Activated naive CD8-positive, alpha-beta T cell treated with anti-CD3 and anti-CD28 coated beads, Interleukin-2, amount 10 ng/mL, durations not matched to agents 7 days and 5 days (primary cell): ENCODE measurements at places on chromosomes 7 and 10. TPM values are rescaled to one million over a fixed set of nuclear protein-coding genes. Genes with fewer than 3 reads are reported as not detected.
A peak's percentile ranks its signal among the peaks of the same experiment; 100 is the strongest.

DNA sequence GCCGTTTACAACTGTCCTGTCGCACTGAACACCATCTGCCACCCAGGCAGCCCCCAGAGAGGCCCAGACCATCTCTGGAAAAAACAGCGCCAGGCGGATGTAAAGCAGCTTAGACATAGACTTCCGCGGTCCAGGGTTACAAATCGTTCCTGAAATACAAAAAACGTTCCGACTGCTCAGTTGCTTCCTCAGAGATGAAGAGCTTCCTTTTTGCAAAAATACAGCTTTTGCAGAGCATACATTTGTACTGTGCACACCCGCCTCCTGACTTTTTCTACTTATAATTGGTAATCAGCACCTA is 11.4 kb downstream of the DAGLB start:
- peak; percentile 52 for DNase-seq

DNA sequence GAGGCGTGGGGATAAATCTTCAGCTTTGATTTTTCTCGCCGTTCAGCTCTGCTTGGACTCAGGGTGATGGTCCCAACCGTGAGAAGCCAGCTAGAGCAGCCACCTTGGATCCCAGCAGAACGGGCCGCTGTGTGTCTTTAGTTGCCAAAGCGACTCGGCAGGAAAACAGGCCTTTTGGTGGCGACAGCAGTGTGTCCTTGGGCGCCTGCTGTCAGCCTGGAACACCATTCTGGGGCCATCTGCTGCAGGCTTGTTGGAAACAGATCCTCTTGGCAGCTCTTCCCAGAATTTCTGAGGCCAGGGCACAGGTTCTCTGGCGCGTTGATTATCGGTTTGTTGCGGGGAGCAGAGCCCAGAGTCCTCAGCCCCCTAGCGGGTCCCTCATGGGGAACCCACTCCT is 97.6 kb downstream of the CUX1 start:
- DNase-seq, result no peak

The CTTNBP2 gene
- not detected for total RNA-seq

The KMT2E gene
- total RNA-seq, result 145 TPM

DNA sequence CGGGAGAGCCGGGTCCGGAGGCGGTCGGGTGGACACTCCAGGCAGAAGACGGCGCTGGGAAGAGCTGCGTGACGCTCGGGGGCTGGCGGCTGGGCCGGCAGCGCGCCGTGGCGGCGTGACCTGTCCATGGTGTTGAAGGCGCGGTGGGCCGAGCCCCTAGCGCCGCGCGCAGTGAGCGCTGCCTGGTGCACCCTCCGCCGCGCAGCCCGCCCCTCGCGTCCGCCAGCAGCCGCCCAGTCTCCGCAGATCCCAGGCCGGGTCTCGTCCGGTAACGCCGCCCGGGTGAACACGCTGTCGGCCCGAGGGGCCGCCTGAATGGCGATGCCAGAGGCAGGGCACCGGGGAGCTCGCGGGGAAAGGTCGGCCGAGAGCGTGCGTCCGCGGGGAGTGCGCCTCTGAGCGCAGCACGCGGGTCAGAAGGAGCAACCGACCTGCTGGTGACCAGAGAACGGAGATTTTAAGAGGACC is 657 bp upstream of the TMEM178B start:
- no peak for DNase-seq

- no peak for DNase-seq
Observed at GRCh38 chr10:116311016-116311415, 13.2 kb upstream of the CCDC172 start.

DNA sequence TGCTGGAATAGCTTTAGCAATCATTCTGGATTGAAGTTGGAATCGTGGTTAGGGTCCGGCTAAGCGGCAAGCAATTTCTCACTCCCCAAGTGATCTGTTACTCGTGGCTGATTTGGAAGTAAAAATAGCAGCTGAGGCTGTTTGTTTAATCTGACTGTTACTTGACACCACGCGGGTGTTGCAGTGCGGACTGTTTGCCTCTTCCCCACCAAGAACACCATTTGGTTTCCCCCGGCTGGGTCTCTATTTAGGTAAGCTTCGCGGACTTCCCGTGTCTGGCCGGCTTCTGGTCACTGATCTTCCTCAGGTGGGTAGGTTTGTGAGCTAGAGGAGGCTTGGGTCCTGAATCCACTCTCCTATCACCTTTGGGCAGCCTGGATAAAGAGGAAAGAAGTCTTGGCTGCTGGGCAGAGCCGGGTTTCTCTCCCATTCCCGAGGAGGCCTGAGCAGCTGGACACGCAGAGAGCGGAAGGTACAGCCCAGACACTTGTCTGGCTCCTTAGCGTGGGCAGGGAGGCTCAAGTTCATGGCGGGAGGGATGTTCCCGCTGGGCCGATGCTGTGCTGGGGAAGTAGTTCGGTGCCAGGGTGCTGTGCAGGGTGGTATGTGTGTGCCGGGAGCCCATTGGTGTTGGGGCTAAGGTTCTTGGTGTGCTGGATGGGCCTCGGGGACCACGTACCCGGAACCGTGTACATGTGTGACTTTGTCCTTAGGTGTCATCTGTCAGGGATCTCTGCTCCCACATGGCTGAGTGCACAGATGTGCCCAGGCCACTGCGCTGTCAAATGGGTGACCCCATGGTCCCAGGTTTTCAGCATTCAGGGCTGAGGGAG is at the start of gene C10orf71:
Gene C10orf71 (plus strand): TSS at position 188 of the 833 bp plus-strand sequence. CDS start 23,376 bp downstream, outside the sequence.
- no peak for DNase-seq

DNA sequence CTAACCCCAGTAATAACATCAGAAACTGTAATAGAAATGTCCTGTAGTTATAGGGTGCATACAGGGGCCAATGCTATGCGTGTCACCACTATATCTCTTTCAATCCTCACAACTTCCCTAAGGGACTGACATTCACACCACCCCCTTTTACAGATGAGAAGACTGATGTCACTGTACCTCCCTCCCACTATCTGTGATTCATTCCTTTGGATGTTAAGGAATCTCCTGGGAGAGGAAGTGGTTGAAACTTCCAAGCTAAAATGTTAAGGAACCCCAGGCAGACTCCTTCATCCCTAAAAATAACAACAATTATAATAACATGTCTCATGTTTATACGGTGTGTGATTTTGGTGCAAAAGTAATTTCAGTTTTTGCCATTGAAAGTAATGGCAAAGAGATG is 5.4 kb downstream of the COL13A1 start:
- DNase-seq, result no peak

DNA sequence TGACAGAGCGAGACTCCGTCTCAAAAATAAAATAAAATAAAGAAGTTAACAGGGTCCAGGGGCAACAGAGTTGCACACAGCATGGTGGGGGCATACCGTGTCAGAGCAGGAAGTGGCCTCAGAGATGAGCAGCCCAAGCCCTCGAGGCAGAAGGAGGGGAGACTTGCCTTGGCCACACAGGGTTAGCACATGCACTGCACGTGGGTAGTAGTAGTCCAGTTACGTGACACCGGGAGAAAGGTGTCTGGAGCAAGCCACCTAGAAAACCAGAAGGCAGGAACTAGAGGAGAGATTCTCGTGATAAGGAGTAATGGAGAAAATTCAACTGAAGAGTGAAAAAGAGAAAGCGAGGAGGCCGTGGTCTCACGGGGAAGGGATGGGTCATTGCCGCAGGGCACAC is 9.8 kb upstream of the DENND2A start:
- no peak for DNase-seq

The MBL2 gene
- not detected for total RNA-seq

DNA sequence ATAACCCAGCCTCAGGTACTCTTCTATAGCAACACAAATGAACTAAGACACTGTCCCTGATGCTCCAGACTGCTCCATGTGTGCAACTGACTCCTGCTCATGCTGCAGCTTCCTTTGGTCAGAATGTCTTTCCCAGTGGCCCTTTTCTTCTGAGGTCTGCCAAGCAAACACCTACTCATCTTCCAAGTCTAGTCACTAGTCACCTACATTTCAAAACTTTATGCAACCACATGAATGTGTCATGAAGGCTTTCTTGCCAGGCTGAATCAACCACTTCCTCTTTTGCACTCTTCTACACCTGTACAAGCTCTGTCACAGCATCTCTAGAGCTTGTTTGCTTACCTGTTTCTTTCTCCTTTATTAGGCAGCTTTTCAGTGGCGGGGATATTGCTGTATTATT is 75.8 kb downstream of the LSMEM1 start:
- no peak for DNase-seq

DNA sequence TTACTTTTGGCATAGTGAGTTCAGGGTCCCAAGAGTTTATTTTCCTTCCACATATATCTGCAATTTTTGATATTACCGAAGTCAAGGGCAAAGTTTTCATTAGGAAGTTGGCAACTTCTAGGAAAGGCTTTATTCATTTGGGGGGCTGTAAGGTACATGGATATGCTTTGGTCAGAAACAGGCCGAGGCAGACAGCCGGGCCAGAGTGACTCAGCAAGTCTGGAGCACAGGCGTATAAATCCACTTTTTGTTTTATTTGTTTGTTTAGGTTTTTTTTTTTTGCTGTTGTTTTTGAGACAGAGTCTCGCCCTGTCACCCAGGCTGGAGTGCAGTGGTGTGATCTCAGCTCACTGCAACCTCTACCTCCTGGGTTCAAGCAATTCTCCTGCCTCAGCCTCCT is 3.7 kb downstream of the ZNF680 start:
- DNase-seq, result no peak

DNA sequence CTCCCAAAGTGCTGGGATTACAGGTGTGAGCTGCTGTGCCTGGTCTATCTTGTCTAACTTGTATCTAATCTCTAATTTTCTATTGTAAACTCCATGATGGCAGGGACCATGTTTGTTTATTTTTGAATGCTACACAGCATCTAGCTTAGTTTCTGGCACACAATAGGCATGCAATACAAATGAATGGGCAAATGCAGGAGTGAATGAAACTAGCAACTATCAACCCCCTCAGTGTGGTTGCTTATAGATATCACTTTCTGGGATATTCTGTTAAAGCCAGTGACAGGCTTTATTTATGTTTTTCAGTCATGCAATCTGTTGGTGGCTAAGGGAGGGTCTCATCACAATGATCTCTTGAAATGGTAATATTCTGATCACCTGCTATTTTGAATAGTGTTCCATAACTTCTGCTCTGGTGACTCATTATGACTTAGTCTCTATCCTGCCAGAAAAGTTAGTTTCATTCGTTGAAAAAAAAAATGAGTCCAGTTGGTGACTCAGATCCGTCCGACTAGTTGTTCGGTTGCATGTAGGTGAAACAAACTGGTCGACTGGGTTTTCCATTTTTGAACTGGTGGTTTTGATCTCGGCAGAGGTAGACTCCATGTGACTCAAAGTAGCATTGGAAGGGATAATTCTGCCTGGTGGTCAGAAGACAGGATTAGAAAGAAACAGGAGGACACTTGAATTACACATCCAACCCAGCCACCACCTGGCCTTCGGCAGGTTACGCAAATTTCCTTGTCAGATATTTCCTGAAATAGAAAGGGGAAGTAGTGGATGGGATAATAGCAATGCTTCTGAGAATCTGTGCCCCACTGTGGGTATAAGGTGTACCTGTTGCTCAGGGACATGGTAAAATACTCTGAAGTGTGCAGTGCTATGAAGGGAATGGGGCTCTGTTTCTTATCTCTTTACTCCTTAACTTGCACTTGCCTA is 76.8 kb downstream of the GATA3 start:
- no peak for DNase-seq

DNA sequence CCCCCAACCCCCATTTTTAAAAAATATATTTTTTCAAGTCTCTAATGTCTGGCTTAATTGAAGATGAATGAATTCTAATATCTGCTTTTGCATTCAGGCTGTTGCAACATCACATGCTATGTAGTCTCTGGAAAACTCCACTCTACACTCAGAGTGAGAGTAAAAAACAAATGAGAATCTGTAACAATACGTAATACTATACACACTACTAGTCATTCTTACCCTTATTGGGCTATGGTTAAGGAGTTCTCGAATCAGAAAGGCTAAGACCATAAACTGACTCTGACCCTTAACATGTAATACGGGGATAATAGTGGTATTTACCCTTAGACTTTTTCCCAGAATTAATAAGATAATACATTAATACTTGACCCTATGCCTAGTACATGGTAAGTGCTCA is 42.9 kb upstream of the TMEM168 start:
- DNase-seq, result no peak
